ENCODE measurements at places on chromosomes 2 and 18.

- no peak for DNase-seq
These were observed 154.6 kb downstream of the LRRTM1 start for GRCh38 chr2:80149991-80150390.

DNA sequence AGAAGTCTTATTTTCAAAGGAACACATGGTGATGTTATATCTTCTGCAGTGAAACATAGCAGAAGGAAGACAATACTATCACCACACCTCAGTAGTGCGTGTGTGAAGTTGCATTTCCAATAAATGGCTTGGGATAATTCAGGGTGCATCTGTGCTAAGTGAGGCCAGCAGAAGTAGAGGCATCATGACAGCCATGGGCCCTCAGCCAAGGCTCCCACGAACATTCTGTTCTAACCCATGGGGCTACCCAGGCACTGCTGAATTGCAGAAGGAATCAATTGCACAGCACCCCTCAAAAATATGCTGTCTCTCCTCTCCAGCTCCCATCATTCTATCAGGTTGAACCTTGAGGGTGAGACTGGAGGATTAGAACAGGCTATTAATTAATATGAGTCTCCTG is 139.5 kb downstream of the RIF1 start:
- no peak for DNase-seq

- no peak for DNase-seq
These were observed 166.2 kb downstream of the SH3RF3 start for GRCh38 chr2:109295070-109295780.

GRCh38 chr2:234422981-234423431 is 73.9 kb downstream of the ARL4C start:
- no peak for DNase-seq

DNA sequence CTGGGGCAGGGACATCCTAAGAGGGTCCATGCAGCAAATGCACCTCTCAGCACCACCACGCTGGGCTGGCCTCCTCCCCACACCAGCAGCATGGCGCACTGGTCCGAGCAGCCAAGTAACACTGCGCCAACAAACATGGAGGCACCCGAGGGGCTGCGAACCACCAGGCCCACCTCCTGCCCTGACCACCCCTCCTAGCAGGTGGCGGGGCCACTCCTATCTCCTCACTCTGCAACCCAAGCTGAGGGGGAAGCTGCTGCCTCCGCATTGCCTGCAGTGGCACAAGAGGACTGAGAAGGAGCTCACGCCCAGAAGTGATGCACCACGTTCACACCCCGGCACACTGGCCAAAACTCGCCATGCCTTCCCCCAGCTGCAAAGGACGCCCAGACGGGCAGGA is 94.4 kb downstream of the EIPR1 start:
- DNase-seq: no peak

- DNase-seq: peak; percentile 75
These were observed 377.0 kb downstream of the DCC start for GRCh38 chr18:52716973-52717372.

- DNase-seq: no peak
These were observed 8.4 kb upstream of the PXDN start for GRCh38 chr2:1752751-1753150.

GRCh38 chr18:47615043-47615442 is 315.4 kb downstream of the SMAD2 start:
- no peak for DNase-seq

DNA sequence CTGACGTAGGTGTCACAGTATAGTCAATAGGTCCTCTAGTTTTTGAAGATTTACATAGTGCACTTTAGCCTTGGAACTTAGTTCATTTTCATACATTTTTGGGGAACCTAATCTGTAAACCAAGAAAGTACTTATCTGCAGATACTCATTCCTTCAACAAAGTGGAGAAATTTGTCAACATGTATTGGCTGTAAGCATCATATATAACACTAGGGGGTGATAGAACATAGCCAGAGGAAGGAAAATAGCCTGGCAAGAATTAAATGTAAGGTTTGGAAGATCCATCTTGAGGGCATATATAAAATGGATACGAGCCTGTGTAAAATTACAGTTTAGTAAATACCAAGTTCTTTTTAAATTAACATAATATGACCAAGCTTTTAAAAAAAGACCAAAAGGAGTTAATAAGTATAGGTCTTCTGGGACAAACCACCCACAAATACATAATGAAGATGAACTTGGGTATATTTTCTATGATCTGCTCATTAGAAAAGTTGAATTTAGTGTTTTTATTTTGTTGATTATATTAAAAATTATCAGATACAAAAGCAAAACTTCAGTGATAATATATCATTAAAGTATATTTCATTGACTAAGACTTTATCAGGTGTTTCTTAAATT is 18.2 kb downstream of the RPL37A start:
- DNase-seq: no peak

DNA sequence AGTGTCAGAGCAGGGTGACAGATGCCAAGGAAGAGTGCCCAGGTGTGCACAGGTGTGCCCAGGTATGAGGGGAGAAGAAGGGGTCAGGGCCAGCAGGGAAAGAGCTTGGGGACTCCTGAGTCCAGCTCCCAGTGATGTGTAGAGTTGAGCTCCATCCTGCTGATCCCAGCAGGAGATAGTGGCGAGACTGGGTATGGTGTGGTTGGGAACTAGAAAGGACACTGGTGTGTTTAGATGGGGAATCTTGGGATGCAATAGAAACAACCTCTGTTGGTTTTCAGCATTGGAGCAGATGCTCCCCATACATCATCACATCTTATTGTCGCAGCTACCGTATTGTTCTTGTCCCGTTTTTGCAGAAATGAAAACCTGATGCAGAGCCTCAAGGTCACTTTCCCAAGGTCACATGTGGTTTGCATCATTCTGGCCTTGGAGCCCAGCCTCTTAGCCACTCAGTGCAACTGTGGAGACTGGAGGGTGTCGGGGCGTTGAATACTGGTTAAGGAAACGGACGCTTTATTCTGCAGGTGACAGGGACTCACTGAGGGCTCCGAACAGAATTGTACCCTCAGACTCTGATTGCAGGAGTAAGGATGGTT is 166.7 kb downstream of the AGAP1 start:
- no peak for DNase-seq

DNA sequence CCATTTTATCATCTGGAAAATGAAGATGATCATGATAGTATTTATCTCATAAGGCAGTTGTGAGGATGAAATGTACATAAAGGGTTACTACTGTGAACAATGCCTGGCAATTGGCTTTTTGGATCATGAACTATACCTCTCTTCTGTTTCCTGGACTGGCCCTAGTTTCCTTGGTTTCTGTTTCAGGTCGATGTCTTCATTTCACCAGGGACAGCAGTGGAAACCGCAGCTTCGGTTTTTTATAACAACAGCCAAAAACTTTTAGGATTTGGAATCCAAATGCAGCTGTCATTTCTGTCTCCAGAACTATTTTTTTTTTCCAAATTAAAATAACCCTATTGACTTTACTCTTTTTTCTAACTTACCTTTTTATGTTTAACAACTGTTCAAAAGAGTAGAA is 425.1 kb downstream of the RND3 start:
- no peak for DNase-seq

Data from WERI-Rb-1 (cell line).